ENCODE measurements at places on chromosomes 3 and 15.

GRCh38 chr3:39150803-39151631 lies 2.4 kb downstream of the CSRNP1 start:
- peak; percentile 90 for DNase-seq

- DNase-seq, result no peak
These were observed 24.5 kb upstream of the GOLGA6C start for GRCh38 chr15:75233504-75234190.

GRCh38 chr3:25663869-25664811 lies 567 bp downstream of the TOP2B start:
- peak; percentile 85 for DNase-seq

GRCh38 chr15:31501536-31502157 lies 175.0 kb downstream of the KLF13 start:
- peak; percentile 10 for DNase-seq

DNA sequence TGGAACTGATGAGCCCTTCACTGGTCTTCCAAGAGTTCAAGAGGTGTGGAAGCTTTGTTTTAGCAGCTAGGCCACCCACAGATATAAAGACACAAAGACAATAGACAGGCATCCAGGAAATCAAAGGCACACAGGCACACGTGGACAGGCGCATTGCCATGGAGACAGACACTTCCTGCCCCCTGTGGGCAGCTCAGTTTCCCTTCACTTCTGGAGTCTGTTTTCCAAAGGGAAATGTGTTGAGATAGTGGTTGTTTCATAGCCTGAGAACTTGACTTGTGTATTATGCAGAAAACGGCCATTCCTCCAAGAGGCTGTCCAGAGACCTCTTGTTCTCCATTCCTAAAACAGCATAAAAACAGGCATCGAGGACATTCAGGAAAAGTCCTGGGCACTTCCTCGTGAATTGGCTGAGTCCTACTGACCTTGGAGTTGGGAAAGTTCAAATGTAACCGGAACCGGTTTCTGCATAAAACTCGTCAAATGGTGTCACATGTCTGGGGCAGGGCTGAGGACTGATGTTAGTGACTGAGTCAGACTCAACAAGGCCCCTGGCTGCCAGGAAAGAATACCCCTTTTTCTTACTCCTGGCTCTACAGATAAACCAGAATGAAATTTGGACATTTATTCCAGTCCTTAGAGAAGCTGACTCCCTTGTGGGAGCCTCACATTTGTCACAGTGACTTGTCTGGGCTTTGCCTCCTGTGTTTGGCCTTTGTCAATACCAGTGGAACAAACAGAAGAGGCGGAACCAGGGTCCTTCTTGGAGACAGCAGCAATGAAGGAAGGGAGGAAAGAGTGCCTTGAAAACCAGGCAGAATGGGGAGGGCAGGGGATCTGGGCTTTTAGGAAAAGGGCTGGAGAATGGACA lies 1.3 kb downstream of the ALPK3 start:
- DNase-seq, result no peak

DNA sequence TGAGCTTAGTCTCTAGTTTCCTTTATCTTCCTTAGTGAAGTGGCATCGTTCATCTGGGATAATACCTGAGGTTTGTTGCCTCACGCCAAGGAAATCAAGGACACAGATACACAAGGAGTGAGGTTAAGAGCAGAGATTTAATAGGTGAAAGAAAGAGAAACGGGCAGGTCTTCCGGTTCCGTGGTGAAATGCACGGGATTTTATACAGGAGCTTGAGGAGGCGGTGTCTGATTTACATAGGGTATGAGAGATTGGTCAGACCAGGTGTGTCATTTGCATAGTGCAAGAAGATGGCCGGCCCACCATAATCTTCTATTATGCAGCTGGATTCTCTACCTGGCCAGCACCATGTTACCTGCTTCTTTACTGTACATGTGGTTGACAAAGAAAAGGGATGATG lies 17.2 kb downstream of the ARRDC4 start:
- no peak for DNase-seq

DNA sequence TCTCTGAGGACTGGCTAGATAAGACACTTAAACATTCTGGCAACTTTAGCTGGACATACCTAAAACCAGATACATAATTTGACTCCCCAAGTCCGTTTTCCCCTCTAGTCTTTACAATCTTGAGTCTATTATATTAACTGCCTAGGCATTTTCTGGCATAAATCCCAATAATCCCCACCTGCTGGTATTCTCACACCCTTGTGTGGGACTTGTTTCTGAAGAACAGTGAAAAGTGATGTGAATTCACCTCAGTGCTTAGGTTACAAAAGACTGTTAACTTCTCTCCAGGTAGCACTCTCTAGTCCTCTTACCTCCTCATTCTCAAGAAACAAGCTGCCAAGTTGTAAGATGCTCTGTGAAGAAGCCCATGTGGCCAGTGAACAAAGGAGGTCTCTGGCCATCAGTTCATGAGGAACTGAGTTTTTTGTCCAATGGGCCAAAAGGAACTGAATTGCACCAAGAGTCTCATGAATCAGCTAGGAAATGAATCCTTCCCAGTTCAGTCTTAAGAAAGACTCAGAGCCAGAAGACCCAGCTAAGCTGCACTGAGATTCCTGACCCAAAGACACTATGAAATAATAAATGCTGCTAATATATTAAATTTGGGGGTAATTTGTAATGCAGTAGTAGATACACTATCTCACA lies 4.1 kb downstream of the OSBPL11 start:
- no peak for DNase-seq

GRCh38 chr3:155244216-155244615 lies 49.3 kb downstream of the STRIT1 start:
- DNase-seq, result no peak

DNA sequence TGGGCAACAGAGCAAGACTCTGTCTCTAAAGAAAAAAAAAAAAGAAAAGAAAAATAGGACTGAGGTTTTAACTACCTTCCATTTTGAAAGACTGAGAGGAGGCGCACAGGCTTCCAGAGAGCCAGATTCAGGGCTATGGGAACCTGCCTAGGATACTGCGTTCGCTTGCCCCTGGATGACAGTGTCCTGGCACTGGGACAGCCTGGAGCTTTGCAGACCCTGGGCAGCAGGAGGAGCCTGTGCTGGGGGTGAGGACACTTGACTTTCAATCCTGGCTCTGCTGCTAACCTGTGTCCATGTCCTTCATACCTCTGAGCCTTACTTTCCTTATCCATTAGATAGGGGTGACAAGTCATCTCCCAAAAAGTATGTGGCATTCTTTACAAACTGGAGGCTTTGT lies 31.2 kb downstream of the CD276 start:
- DNase-seq, result no peak

DNA sequence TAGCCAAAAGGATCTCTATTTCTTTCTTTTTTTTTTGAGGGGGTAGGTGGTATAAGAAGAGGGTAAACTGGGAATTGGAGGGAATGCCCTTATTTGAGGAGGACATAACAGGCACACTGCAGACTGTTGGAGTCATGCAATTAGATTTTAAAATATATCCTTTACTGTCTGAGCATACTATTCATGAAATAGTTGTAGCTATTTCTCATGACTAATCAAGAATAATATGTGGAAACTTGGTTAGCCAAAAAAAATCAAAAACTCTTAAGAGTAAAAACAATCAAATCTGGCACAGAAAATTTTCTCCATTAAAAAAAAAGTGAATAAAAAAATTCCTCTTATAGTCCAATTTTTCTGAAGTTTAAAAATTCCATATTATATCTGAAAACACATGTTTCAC lies 174.9 kb downstream of the SCAPER start:
- DNase-seq, result no peak

- no peak for DNase-seq
These were observed at the start of gene CTDSPL for GRCh38 chr3:37861620-37862041. Gene CTDSPL, plus strand, starts transcription at chr3:37861880. Its CDS starts 320 bp downstream, at chr3:37862200.

GRCh38 chr3:194215392-194215791 lies 79.4 kb downstream of the HES1 start:
- no peak for DNase-seq

GRCh38 chr3:53030619-53031449 lies 15.0 kb downstream of the SFMBT1 start:
- no peak for DNase-seq

DNA sequence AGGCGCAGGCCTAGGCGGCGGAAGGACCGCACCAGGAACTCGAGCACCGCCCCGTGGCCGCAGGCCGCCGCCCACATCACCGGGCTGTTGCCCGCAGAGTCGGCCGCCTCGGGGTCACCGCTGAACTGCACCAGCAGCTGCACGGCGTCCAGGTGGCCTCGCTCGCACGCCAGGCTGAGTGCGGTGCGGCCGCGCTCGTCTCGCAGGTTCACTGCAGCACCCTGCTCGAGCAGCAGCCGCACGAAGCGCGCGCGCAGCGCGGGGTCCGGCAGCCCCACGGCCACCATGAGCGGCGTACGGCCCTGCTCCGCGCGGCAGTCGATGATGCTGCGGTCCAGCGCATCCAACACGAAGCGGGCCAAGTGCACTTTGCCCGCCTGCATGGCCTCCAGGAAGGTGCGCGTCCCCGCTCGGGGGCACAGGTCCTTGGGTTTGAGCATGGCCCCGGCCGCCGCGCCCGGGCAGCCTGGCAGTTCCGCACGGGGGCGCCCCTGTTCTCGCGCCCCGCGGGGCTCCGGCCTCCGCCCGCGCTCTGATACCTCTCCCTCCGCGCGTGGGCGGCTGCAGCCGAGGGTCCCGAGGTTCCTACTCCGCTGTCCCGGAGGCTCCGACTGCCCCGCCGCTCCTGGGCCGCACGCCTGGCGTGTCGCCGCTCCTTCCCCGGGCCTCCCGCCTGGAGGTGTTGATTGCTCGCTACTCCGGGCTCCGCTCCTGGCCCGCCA lies 556 bp downstream of the ANKRD63 start:
- peak; percentile 59 for DNase-seq

DNA sequence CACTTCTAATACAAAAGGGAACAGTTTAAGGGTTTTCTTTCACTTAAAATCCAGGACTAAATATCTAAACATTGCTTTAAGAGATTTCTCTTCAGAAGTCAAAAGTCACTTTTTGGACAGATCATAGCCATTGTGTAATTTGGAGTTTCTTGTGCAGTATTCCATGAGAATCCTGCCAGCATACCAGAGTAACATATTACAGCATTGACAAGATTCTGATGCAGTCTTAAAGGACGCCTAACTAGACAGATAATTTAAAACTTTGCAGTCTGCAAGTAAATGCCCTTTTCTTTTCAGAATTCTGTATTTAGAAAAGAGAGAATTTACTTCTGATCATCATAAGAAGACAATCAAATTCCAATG lies 17.5 kb upstream of the IGSF10 start:
- DNase-seq, result no peak

DNA sequence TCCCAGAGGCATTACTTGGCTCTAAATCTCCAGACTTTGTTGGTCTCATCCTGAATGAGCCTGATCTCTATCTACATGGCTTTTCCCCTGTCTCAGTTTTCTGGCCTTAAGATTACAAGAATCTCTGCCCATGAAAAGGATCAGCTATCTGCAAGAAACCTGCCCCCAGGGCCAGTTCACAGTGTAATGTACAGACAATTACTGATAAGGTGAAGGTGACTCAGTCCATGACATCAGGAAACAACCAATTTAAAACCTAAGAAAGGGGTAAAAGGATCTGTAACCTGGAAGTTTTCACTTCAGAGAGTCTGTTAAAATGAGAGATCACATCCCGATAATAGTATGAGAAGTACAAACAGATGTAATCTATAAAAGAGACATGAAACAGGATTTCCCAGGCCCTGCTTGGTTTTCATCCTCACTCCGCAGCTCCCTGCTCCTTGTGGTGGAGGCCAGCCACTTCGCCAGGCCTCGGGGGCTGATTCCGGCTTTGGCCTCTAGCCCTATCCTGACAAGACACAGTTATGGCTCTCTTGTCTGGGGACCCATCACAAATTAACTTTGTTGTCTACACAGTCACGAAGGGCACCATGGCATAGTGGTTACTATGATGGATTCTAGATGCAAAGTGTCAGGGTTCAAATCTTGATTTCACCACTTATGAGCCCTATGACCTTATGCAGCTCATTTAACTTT lies 136.9 kb downstream of the THSD4 start:
- DNase-seq, result peak; percentile 38

GRCh38 chr3:59271971-59272370 lies 222.1 kb upstream of the CFAP20DC start:
- no peak for DNase-seq

DNA sequence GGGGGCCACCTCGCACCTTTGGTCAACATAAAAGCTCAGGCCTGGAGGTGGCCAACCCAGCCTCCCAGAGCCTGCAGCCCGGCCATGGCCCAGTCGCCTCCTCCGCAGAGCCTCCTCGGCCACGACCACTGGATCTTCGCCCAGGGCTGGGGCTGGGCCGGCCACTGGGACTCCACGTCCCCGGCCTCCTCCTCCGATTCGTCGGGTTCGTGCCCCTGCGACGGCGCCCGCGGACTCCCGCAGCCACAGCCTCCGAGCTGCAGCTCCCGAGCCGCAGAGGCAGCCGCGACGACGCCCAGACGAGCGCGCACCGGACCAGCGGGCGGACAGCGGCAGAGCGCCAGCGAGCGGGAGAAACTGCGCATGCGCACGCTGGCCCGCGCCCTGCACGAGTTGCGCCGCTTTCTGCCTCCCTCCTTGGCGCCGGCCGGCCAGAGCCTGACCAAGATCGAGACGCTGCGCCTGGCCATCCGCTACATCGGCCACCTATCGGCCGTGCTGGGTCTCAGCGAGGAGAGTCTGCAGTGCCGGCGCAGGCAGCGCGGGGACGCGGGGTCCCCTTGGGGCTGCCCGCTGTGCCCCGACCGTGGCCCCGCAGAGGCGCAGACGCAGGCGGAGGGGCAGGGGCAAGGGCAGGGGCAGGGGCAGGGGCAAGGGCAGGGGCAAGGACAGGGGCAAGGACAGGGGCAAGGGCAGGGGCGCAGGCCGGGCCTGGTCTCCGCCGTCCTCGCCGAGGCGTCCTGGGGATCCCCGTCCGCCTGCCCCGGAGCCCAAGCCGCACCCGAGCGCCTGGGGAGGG lies at the start of gene MESP2:
Gene MESP2, plus strand, starts transcription at position 59 of the 799 bp plus-strand sequence. Its CDS starts 26 bp downstream, at position 85.
- DNase-seq, result peak; percentile 89

DNA sequence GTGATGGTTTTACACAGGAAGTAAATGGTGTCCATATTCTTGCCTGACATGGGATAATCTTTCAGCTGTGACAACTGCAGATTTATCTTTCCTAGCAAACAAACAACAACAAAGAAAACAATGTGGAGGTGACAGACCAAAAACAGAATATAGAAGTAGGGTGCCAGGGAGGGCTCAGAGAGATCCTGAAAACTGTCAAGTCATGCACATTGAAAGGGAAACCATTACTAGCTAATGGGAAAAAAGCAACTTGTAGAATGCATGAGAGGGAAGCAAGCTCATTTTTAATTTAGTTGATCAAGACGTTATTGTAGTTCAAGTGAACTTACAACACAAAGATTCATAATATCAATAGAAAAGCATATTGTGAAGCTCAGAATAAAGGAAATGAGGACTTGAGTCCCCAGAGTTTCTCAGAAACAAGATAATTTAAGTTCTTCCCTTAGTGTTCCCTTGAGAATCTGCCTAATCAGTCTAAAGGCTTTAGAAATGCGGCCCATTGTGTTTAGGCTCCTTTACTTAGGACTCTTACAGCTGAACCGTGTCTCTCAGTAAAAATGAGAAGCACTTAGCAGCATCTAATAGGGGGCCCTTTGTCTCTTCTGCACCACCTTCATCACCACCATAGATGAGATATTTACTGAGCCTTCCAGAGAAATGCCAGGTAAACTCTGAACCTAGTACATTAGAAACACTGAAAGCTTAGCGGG lies 115.6 kb upstream of the CADPS start:
- no peak for DNase-seq
